ENCODE measurements at places on chromosomes 13 and 19.

- DNase-seq = no peak
Observed at GRCh38 chr13:19069684-19070397, 111.8 kb downstream of the TUBA3C start.

- DNase-seq = no peak
Observed at GRCh38 chr13:36355632-36356031, 9.4 kb upstream of the SPART start.

DNA sequence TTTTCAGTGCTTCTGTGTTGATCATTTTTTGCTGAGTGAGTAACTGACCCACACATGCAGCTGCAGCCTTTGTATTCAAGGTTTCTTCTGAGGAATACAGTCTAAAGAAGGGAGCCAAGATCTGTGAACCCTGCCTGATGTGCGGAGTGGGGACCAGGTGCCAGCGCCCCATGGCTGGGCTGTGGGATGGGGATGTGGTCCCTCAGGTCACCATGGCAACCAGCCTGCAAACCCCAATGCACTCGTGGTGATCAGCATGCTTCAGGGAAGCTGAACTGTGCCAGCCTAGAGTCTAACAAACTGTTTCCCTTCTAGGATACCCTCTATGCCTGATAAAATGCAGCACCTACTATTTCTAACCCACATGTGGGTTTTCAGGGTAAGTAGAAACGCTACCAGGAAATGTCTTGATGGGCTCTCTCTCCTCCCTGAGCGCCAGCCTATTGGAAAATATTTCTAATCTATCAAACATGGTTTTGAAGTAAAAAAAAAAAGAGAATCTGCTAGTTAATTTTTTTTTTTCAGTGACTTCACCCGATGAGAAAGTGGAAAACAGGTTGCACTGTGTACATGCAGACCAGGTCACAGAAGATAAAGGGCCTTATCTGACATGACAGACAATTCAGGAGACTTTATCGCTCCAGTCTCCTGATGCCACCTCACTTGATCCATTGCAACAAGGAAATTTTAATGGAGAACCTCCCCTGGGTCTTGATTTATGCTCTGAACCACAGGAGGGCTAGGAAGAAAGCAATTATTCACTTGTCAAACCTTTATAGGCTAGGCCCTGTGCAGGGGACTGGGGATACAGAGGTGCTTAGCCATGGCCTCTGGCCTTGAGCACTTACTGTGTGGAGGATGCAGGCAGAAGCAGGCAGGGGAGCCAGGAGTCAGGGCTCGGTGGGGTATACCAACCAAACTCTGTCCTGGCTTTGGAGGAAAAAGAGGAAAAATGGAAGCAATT lies 51.1 kb downstream of the RASL11A start:
- no peak for DNase-seq

- DNase-seq = peak; percentile 77
Observed at GRCh38 chr19:12668932-12669269, 2.3 kb downstream of the WDR83 start.

DNA sequence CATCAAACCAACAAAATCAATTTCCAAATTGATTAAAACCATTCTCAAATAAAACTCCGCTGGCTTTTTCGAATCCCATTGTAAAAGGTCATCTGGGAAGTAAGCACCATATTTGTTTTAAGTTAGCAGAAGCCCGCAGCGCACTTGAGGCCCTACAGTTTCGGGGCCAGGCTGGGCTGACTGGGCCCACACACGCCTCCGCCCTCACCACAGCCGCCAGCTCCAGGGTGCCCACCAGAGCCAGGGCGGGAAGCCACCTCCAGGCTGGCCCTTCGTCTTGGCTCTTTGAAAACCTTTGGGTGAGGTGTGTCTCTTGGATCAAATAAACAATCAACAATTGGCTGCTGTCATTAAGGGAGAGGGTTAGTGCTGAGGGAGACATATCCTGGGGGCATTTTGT lies 133.3 kb downstream of the SOX1 start:
- DNase-seq = no peak

- DNase-seq = no peak
Observed at GRCh38 chr13:46803586-46803985, 6.6 kb upstream of the ESD start.

- no peak for DNase-seq
Observed at GRCh38 chr19:18060472-18060871, 26.3 kb downstream of the IL12RB1 start.

DNA sequence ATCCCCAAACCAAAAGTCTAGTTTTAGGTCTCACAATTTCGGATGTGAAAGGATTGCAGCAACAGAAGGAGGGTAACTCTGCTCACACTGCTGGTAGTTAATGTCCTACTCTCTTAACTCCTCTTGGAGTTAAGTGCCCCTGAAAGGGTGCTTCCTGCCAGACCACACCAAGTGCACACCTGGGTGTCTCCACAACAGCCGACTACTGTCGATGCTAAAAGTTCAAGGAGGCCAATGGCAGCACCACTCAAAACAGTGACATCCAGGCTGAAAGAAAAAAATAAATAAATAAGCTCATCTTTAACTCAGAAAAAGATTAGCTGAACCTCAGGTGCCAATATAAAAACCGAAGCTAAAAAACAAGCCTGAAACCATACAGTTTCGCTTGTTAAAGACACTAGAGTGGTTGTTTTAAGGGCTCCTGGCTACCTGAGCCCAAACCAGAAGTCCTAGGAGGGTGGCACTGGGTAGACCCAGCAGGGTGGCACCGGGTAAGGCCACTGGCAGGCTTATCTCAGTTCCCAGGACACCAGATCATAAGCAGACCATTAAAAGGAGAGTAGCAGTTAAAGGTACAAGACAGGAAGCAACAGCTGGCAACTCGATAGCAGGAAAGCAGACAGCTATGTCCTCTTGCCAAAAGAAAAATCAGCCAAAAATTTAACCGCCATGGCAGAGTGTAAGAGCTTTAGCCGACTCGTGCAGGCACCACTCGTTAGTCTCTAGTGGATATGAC lies 39.3 kb downstream of the BRD4 start:
- no peak for DNase-seq

GRCh38 chr13:66180836-66181235 lies 1049.3 kb downstream of the PCDH9 start:
- DNase-seq = no peak

GRCh38 chr19:32901504-32902161 lies 32.1 kb upstream of the SLC7A9 start:
- DNase-seq = no peak

GRCh38 chr13:101121608-101122007 lies 294.7 kb downstream of the NALCN start:
- DNase-seq = no peak

- no peak for DNase-seq
Observed at GRCh38 chr13:23867027-23867491, 22.1 kb downstream of the MIPEP start.

- no peak for DNase-seq
Observed at GRCh38 chr19:38130399-38130798, 93.6 kb downstream of the DPF1 start.

DNA sequence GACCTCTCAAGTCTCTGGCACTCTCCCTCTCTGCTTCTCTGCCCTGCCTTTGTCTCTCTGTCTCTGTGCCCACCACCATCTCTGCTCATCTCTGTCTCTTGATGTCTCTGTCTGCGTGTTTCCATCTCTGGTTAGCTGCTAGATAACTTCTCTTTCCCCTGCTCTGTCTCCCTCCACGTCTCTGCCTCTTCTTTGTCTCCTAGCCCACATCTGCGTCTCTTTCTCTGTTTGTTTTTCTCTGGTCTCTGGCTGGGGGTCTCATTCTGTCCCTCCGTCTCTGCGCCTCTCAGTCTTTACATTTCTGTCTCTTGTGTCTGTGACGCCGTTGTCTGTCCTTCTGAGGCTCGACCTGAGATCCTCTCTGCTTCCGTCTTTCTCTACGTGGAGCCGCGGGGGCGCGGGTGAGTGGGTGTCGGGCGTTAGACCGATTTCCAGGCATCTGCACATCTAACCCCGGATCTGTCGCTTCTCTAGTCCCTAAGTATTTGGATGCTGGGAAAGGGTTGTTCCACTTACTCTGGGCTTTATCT lies 386 bp downstream of the GIPR start:
- DNase-seq = no peak

DNA sequence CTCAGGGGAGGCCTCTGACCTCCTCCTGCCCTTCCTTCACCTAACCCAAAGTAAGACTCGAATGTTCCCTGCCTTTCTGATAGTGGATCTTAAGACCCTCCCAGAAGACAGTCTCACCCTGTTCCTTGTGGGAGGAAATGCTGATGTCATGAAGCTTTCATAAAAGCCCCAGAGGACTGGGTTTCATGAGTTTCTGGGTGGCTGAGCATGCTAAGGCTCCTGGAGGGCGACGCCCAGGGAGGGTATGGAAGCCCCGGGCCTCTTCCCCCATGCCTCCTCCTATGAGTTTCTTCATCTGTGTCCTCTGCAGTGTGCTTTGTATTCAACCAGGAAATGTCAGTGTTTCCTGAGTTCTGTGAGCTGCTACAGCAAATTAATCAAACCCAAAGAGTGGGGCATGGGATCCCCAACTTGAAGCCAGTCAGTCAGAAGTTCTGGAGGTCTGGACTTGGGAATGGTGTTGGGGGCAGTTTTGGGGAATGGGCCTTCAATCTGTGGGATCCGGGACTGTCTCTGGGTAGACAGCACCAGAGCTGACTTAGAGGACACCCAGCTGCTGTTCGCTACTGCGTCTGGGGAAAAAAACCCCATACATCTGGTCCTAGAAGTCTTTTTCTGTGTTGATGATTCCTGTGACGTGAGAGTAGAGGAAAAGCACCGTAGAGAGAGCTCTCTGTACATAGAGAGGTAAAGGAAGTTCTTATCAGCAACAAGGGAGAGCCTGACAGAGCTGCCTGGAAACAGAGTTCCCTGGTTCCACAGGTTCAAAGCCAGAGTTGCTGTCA lies 2.0 kb upstream of the LILRB2 start:
- DNase-seq = no peak

- no peak for DNase-seq
Observed at GRCh38 chr19:41435936-41436673, 3.6 kb downstream of the DMAC2 start.
